Tongue (tissue), 3 donors: ENCODE measurements at places on chromosomes 11 and 22. TPM values are rescaled to one million over a fixed set of nuclear protein-coding genes. Genes with fewer than 3 reads are reported as not detected.

NNMT gene
- 21.6 TPM for total RNA-seq

TCN1 gene
- 40.5 TPM for total RNA-seq

CYTH4 gene
- total RNA-seq = 20.5 TPM

CYP2R1 gene
- 24.6 TPM for total RNA-seq

APOBEC3G gene
- 6.6 TPM for total RNA-seq

XKR3 gene
- not detected for total RNA-seq

DMC1 gene
- 3.9 TPM for total RNA-seq

MOGAT2 gene
- not detected for total RNA-seq

RPS6KB2 gene
- total RNA-seq = 65.2 TPM

TMEM151A gene
- not detected for total RNA-seq

PLAAT2 gene
- 3.7 TPM for total RNA-seq

SELENOH gene
- total RNA-seq = 73.2 TPM

CCDC87 gene
- 0.10 TPM for total RNA-seq

ADAMTS8 gene
- total RNA-seq = 23.6 TPM

RAB3IL1 gene
- 19.6 TPM for total RNA-seq

CECR2 gene
- total RNA-seq = 10.4 TPM

NXPE1 gene
- total RNA-seq = not detected

OR6T1 gene
- total RNA-seq = not detected

CXCR5 gene
- total RNA-seq = 0.10 TPM
